ENCODE measurements at places on chromosomes 1 and 21.

DNA sequence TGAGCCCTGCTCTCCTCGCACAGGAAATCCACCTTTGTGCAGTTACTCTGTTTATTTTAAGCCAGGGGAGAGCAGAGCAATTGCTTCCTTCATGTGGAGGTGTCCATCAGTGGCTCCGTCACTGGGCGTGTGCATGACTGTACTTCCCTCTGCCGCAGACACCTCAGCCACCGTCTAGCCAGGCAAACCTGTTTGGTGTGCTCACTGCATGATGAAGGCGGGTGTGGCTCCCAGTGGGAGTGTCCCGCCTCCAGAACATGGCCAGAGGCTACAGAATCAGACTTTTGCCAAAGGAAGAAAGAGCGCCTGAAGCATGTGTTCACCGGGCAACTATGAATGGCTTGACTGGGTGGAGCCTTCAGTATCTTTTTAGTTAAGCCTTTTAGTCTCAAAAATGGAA is 26.1 kb upstream of the LAMC2 start:
- no peak for DNase-seq

GRCh38 chr1:180503280-180503862 is 994 bp upstream of the ACBD6 start:
- no peak for DNase-seq

DNA sequence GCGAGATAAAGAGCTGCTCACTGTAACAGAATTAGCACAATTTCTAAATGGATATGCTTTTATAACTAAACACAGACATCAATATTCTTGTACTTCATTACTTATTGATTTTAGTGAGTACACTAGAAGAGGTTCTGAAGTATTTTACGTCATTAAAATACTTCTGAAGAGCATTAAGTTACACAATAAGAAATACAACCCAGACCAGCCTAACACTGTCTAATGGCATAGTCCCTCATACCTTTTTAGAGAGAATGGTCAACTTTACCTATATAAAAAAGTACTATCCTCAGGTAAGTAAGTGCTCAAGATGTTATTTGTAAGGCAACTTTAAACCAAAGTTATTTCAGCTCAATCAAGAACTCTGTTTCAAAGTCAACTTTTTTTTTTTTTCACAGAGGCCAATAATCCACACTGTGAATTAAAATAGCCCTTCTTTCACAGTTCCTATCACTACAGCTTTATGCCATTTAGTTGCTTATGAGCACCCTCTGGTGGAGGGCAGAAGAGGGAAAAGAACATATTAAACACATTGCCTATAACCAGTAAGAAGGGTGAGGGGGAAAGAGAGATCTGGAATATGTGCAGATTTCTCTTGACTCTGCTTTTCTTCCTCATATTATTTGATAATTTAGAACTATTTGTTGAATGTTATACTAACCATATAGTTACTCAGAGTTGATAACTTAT is 182.1 kb upstream of the DMRTA2 start:
- DNase-seq: peak; percentile 33

DNA sequence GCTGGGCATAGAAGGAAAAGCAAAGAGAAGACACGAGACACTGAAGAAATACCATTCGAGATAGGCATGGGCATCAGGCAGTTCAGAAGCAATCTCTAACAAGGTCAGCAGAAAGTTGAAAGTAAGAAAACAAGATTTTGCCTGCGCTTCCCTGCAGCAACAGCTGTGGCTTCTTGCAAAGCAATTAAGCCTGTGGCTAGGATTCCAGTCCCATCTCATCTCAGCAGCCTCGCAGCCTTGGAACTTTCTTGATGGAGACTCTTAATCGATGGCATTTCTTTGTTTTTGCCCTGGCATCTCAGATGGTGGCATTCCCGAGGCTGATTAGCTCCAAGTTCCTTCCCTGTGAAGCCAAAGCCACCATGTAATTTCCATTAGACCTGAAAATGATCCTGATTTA is 64.6 kb upstream of the SPAG17 start:
- no peak for DNase-seq

GRCh38 chr1:23634840-23635651 is 56.6 kb upstream of the RPL11 start:
- peak; percentile 69 for DNase-seq
